Dorsolateral prefrontal cortex (tissue), 122 donors: ENCODE measurements at places on chromosomes 13 and 19.

GRCh38 chr13:74221752-74222151 lies 87.5 kb upstream of the KLF12 start:
- no peak for DNase-seq

DNA sequence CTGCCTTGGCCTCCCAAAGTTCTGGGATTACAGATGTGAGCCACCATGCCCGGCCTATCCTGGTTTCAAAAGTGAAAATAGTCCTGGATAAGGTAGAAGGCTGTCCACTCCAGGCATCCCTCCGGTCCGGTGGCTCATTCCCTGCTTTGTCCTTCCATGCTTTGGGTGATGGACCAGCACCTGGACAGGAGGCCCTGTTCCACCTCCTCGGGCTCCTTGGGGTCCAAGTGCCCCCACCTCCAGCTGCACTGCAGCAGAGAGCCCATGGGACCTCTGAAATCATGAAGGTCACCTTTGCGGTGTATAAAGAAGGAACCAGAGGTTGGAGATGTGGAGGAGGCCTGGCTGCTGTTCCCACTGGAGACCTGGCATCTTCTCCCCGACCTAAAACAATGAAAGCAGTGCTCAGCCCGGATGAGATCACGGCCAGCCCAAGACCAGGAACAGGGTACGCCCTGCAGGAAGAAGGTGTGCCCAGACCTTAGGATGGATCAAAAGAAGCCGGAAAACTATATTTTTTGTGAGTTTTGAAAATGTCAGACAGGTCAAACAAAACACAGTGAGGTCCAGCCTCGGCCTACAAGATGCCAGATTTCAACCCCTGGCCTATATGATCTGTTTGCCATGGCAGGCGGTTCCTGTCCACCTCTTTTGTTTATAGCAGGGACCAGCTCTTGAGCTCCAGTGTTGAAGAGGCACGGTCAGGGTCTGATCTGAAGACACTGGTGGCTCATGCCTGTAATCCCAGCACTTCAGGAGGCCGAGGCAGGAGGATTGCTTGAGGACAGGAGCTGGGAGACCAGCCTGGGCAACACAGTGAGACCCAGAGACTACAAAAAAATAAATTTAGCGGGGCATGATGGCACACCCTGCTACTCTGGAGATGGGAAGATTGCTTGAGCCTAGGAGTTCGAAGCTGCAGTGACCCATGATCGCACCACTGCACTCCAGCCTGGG lies 5.8 kb downstream of the LSR start:
- no peak for DNase-seq

- no peak for DNase-seq
Measured at GRCh38 chr19:33280351-33280921, 21.9 kb downstream of the CEBPA start.

GRCh38 chr19:15195371-15196334 lies 5.1 kb downstream of the NOTCH3 start:
- no peak for DNase-seq

DNA sequence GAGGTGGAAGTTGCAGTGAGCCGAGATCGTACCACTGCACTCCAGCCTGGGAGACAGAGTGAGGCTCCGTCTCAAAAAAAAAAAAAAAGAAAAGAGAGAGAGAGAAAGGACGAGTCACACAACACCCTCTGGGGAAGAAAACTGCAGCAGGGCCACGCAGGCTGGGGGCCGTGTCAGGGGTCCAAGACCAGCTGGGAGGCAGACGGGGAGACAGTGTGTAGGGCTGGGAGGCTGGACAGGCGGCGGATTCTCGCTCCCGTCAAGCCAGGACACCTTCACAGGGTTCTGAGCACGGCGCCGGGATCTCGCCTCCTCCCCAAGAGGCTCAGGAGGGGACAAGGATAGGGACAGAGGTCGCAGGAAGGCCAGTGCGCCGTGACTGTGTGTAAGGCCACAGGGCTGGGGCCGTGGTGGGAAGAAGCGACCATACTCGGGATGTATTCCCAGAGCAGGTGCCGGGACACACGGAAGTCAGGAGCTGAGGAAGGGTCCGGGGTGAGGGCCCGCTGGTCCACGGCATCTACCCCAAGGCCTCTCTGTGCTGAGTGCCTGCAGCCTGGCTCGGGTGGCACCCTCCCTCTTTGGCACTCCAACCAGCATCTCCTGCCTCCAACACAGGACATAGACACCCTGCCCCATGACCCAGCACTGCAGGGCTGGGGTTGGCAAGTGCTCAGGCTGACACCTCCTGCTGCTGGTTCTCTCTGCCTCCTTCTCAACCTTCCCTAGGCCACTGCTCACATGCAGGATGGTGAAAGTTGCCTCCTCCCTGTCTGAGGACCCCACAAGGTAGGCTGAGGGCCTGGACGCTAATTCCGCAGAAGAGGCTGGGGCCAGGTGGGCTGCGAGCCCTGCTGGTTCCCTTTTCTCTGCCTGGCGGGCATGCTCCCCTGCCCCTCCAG lies 21.2 kb downstream of the ZNF787 start:
- no peak for DNase-seq

DNA sequence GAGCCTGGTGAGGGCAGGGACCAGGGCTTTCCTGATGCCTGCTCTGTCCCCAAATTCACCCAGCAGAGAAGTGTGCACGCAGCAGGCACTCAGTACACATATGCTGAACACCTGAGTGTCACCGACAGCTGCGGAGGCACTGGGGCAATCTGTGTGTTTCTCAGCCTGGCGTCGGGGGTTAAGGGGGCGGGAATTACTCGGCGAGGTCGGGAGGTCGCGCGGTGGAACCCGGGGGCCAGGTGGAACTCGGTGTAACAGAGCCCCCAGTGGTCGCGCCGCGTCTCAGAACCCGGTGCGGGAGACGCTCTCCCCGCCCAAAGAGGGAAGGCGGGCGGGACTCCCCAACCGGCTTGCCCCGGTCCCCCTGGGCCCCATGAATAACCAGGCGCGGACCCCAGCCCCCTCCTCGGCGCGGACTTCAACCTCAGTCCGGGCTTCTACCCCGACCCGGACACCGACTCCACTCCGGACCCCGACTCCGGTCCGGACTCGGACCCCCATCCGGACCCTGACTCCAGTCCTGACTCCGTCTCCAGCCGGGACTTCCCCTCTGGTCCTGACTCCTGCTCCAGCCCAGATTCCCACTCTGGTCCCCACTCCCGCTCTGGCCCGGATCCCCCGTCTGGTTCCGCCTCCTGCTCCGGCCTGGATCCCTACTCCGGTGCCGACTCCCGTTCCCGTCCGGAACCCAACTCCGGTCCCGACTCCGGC lies at the start of gene SELENOV:
SELENOV (plus strand) TSS at position 300 of the 711 bp plus-strand sequence; CDS start at position 374, 74 bp downstream.
- no peak for DNase-seq

- DNase-seq, result no peak
Measured at GRCh38 chr13:59745392-59745788, 418.3 kb downstream of the DIAPH3 start.

DNA sequence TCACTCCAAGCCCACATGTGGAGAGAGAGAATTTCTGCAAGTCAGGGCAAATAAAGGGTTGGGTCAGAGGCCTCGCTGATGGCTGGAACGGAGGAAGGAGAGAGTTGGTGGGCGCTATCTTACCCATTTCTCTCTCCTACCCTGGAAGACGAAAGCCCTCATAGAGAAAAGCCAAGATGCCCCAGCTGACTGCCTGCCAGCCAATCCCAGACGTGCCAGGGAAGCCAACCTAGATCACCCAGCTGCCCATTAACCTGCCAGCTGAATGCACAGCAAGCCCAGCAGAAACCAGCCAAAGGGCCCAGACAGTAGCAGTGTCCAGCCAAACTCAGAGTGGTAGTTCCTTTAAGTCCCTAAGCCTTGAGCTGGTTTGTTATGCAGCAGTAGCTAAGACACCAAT lies 167.0 kb upstream of the ZNF507 start:
- DNase-seq, result no peak

- DNase-seq, result no peak
Measured at GRCh38 chr19:40303765-40304164, 18.6 kb upstream of the AKT2 start.

- peak; percentile 51 for DNase-seq
Measured at GRCh38 chr13:21124852-21125251, 51.5 kb downstream of the SKA3 start.

GRCh38 chr13:56012644-56013043 lies 1128.1 kb upstream of the PRR20A start:
- no peak for DNase-seq

DNA sequence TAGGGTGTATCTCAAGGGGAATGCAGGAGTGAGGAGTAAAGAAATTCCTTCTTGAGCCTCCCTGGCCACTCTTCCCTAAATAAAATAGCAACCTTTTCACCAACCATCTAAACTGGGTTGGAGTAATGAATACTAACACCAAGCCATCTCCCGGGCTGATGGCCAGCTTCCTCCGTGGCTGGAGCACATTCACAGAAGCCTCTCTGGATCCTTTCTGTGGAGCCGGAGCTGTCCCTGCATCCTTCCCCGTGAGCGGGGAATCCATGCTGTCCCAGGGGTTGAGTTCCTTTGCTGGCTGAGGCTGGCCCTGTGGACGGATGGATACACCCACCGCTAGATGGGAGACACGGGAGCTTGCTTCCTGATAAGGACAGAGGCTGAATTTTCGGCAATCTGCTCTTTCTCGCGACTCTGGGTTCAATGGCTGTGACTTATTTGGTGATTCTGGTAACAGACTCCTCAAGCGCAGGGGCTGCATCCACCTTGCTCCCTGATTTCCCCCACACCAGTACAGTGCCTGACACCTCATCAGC lies 370.3 kb downstream of the ZNF536 start:
- no peak for DNase-seq

- DNase-seq, result no peak
Measured at GRCh38 chr13:92158346-92158745, 759.9 kb downstream of the GPC5 start.

DNA sequence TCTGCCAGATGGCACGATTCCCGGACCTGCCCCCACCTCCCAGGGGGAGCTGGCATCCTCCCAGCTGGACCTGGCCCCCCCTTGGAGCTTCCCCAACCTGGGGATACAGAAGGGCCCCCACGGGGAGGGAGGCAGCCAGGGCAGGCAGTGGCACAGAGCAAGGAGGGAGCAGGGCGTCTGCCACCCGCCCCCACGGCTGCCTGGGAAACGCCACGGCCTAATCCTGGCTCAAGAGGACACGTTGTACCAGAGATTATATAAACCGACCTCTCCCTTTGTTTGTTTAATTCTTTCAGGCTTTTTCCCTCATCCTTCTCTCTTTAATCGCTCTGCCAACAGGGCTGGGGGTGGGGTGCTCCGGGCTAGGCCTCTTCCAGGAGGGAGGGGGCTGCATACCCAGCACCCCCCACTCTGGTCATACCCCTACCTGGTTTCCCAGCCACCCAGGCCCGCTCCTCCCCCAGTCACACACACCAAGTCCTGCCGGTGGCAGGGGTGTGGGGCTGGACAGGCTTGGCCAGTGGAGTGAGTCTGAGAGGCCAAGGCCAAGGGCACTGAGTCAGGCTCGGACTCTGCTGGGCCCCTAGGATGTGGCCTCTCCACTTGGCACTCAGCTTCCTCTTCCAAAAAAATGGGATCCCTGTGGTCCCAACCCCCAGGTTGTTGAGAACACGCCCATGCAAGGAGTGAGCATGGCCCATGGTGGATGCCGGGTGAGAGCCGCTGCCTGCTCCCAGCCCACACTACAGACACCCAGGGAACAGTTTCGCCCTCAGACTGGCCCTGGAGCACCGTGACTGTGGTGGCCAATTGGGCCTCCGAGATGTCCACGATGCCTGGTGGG lies 29.5 kb upstream of the NFIC start:
- peak; percentile 69 for DNase-seq

DNA sequence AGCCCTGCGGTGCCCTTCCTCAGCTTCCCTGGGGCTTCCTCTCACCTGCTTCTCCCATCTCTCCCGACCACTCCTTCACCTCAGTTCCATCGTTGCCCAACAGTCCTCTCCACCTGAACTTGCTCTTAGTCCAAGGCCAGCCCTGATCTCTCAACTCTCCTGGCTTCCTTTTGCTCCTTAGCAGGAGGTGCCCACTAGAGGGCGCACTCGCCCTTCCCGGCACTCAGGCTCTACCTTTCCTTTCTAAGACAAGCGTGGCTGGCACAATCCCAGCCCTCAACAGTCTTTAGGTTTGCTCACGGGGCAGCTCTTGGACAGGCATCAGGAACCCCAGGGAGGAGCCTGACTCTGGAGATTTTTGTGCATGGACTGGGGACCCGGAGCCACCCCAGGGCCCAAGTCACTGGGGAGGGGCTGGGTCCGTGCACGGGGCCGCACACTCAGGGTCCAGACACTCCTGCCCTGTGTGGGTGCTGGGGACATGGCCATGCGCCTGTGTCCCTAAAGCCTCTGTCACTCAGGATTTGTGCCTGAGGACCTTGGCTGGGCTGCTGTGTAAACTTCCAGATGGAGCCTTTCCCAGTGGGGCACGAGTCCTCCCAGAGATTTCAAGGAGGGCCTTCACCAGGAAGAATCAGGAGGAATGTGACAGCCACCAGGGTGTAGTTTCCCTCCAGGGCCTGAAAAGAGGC lies 12.1 kb upstream of the CEACAM8 start:
- no peak for DNase-seq

DNA sequence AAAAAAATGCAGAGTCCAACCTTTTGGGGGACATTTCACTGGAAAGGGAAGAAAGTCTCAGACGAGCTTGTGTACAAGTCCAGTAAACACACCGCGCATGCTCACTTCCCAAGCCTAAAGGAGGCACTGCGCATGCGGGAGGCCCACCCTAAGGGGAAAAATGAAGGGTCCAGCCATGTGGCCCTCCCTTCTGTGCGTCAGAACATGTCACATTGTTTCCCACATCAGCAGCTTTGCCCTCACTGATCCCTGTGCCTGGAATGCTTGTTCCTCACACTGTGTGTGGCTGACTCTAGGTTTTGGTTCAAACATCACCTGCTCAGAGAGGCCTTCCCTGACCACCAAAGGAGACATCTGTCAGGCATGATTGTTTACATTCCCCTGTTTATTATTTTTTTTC lies 4.4 kb downstream of the ELSPBP1 start:
- no peak for DNase-seq

- peak; percentile 84 for DNase-seq
Measured at GRCh38 chr13:98977568-98978265, at the start of gene DOCK9. DOCK9 (minus strand) TSS chr13:98978064; CDS start chr13:98977909, 155 bp downstream.

DNA sequence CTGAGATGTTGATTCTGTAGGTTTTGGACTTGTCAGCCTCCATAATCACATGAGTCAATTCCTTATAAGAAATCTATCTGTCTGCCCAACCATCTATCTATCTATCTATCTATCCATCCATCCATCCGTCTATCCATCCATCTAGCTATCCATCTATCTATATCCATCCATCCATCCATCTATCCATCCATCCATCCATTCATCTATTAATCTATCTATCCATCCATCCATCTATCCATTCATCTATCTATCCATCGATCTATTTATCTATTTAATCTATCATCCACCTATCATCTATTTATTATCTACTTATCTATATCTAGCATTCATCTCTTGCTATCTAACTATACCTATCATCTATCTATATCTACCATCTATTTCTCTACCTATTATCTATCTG lies 357.2 kb upstream of the ZNF507 start:
- no peak for DNase-seq

- no peak for DNase-seq
Measured at GRCh38 chr19:35915443-35915842, 7.3 kb upstream of the TYROBP start.

GRCh38 chr13:113962386-113962785 lies 11.5 kb downstream of the C13orf46 start:
- no peak for DNase-seq

- no peak for DNase-seq
Measured at GRCh38 chr13:33743438-33744368, 74.2 kb upstream of the RFC3 start.

GRCh38 chr13:102233566-102234208 lies 168.2 kb downstream of the FGF14 start:
- no peak for DNase-seq
